ENCODE measurements at places on chromosomes 16 and 17.

GRCh38 chr17:1201132-1201702 is 21.4 kb upstream of the ABR start:
- no peak for DNase-seq

DNA sequence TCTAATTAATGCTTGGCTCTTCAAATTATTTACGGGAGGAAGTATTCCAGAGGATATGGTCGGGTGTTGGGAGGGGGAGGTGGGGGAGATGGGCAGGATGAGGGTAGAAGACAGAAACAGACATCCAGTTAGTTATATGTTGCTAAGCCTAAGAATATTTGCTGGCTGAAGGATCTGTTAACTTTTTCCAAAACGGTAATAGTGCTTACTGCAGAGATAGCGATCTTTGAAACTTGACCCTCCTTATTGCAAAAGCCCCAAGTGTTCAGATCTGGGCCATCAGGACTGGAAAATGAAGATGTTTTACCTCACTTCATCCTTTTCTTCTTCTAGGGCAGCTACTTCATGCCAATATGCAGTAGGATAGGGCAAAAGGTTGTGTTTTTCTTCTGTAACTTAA is 27.0 kb upstream of the MMD start:
- DNase-seq = no peak

- no peak for DNase-seq
Observed at GRCh38 chr17:13393841-13394710, 207.7 kb downstream of the HS3ST3A1 start.

DNA sequence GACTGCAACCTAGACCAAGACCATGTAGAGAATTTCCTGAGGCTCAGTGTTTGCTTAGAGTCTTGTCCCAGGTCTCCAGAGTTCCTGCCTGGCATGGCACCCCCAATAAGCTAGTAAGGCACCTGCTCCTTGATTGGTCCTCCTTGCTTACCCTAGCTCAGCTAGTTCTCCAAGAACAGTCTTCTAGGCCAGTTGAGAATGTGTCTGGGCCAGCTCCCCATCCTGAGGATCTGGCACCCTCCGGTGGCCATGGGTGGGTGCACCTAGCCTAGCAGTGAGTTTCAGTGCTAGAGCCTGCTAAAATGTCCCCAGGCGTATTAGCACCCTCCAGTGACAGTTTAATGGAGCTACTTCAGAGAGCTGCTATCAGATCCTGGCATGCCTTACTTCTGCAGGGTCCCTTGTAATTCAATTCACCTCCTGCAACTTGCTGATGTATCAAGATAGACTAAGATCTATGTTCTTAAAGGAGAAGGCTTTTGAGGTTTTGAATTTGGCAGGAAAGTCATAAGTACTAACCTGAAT is 44.4 kb upstream of the MED13 start:
- DNase-seq = peak; percentile 85

- DNase-seq = no peak
Observed at GRCh38 chr16:12025926-12026325, 49.4 kb downstream of the SNX29 start.

- DNase-seq = no peak
Observed at GRCh38 chr16:65534121-65534528, 412.3 kb upstream of the CDH11 start.

DNA sequence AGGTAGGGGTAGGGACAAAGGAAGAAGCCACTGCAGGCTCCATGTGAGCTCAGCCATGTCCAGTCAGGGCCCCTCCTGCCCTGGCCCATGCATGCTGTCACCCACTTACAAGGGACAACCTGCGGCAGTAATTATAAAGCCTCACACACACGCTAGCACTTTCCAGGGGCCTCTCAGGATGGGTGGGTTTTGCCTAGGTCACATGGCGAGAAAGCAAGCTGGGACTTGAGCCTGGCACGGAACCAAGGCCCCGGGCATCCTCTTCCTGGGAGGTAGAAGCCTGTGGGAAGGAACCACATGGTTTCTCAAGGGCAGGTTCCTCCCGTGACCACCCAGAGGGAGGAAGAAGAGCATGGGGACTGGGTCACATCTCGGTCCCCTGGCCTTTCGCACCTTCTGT is 7.0 kb downstream of the ZNF319 start:
- no peak for DNase-seq

DNA sequence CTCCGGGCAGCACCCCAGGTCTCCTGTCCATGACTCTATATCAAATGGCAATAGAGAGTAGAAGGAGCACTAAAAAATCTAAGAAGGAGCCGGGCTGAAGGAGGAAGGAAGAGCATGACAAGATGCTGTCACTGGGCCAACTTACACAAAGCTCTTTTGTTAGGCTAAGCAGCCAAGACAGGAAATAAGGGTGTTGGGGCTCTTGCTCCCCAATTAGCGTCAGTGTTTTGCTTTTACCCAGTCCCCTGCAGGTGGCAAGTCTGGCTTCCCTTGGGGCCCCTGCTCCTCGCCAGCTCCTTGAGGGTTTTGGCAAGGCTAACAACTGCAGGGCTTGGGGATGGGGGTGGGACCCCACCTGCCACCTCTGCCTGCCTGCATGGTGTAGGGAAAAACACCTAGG is 120.5 kb downstream of the CCT6B start:
- DNase-seq = no peak

- no peak for DNase-seq
Observed at GRCh38 chr17:61404913-61405685, 5.5 kb downstream of the TBX2 start.

GRCh38 chr17:4551141-4551540 is 4.0 kb downstream of the MYBBP1A start:
- DNase-seq = no peak

GRCh38 chr16:63737633-63738032 is 1384.2 kb downstream of the CDH11 start:
- no peak for DNase-seq

GRCh38 chr16:69861292-69862030 is 89.7 kb upstream of the CLEC18A start:
- no peak for DNase-seq

DNA sequence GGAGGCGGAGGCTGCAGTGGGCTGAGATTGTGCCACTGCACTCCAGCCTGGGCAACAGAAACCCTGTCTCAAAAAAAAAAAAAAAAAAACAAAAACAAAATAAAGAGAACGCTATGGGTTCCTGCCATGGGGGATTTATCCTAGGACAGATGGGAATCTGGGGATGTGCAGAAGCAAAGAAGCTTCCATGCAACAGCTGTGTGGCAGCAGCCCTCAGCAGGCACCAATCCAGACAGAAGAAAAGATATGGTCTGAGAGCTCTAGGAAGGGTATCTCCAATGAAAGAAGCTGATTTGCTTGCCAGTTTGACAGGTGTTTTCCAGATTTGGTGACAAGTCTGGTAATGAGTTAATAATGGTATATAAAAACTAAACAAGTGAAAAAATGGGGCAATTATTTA is 11.6 kb downstream of the MYO19 start:
- DNase-seq = no peak

DNA sequence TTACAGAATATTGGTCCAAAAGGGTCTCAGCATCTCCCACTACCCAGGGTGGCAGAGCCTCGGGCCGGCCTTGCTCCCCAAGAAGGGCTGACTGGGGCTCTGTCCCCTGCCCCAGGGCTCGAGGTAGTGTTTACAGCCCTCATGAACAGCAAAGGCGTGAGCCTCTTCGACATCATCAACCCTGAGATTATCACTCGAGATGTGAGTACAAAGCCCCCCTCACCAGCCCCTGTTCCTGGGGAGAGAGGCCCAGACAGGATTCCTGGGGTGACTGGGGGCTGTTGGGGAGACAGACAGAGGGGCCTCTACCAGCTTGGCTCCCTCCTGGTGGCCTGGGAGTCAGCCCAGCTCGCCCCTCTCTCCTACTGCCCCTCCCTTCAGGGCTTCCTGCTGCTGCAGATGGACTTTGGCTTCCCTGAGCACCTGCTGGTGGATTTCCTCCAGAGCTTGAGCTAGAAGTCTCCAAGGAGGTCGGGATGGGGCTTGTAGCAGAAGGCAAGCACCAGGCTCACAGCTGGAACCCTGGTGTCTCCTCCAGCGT is 6.1 kb upstream of the NLRC5 start:
- DNase-seq = no peak

GRCh38 chr16:84207251-84207650 is 16.3 kb downstream of the ADAD2 start:
- DNase-seq = no peak

GRCh38 chr17:68399638-68400403 is 57.5 kb downstream of the WIPI1 start:
- peak; percentile 71 for DNase-seq

DNA sequence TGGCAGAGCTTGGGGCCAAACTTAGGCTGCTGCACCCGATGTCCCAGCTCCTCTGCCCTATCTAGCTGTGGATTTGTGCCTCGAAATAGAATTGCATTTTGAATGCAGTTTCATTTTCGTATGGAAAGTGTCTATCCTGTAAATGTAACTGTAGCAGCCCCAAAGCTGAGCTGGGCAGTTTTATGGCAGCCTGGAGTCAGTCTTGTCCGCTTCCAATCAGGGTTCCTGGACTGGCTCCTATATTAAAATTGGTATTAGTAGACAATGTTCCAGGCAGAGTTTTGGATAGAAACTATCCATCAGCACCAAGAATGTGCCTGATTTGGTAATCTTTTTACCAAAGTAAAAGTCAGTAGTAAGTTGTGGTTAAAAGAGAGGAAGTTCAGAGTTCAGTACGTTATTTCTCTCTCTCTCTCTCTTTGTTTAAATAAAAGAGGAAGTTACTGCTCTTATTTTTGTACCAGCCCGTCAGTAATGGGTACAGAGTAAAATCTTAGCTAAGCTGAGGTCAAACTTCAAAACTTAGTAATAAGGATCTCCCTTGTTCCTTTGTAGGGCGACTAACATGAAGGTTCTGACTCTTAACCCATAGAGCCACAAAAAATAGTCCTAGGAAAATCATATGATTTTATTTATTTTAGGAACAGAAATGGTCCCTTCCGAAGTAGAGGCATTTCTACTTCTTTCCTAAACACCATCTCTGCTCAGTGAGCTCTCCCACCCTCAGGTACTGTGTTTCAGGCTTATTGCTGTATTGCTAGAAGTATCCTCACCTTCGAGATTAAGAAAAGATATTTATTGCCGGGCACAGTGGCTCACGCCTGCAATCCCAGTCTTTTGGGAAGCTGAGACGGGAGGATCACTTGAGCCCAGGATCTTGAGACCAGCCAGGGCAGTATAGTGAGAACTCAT is 28.0 kb downstream of the PRKCB start:
- DNase-seq = no peak

DNA sequence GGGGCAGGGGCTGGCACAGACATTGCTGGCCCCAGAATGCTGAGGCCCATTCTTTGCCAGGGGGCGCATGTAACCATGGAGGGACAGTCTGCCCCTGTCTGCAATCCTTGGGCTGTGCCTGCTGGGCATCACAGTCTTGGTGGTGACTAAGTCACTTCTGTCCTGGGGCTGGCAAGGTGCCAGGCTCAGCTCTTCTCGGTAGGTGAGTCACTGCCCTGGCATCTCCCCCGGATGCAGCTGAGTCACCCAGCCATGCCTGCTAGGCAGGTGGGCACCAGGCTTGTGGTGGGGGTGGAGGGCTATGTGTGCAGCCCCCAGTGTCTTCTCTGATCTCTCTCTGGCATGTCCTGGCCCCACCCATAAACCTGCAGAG is 5.6 kb downstream of the RARA start:
- peak; percentile 96 for DNase-seq

- no peak for DNase-seq
Observed at GRCh38 chr17:33642002-33642401, 348.9 kb upstream of the ASIC2 start.

GRCh38 chr16:83794860-83795554 is 12.8 kb upstream of the HSBP1 start:
- no peak for DNase-seq

- no peak for DNase-seq
Observed at GRCh38 chr17:55580596-55581133, 69.4 kb upstream of the SMIM36 start.

DNA sequence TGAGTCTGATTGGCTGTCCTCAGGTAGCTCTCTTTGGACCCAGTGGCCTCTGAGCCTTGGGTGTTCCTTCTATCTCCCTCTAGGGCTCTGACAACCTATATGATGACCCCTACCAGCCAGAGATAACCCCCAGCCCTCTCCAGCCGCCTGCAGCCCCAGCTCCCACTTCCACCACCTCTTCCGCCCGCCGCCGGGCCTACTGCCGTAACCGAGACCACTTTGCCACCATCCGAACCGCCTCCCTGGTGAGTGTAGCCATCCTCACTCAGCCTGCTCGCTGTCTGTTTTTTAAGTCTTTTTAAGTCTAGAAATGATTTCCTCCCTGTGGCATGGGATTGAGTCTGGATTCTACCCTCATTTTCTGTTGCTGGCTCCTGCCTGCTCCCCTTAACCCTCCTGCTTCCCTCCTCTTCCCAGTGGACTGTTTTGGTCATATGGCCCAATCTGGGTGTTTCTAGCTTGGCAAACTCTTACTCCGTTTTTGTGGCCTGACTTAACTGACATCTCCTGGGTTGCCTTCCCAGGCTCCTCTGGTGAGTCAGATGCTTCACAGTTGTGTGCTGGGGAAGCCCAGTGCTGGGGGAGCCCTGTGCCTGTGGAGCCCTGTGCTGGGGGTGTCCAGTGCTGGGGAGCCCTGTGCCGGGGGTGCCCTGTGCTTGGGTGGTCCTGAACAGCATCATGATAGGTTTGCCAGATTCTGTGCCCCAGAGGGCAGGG is 9.9 kb downstream of the TAOK2 start:
- no peak for DNase-seq

GRCh38 chr17:17636272-17636885 is 44.9 kb upstream of the PEMT start:
- no peak for DNase-seq

- DNase-seq = no peak
Observed at GRCh38 chr17:29663155-29663554, 40.4 kb upstream of the CORO6 start.

DNA sequence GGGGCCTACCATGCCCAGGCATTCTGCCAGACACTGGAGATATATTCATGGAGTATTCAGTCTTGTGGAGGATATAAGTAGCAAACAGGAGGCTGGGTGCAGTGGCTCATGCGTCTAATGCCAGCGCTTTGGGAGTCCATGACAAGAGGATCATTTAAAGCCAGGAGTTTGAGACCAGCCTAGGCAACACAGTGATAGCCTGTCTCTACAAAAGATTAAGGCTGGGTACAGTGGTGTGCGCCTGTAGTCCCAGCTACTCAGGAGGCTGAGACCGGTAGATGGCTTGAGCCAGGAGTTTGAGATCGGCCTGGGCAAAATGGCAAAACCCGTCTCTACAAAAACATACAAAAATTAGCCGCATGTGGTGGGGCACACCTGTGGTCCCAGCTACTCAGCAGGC is 37.7 kb upstream of the CDH3 start:
- no peak for DNase-seq

- no peak for DNase-seq
Observed at GRCh38 chr16:78817200-78817739, 717.8 kb downstream of the WWOX start.

GRCh38 chr16:69589434-69590269 is 23.9 kb downstream of the NFAT5 start:
- DNase-seq = no peak

- DNase-seq = no peak
Observed at GRCh38 chr17:73133911-73134649, 30.7 kb upstream of the SSTR2 start.
